Activated CD4-positive, alpha-beta T cell treated with anti-CD3 and anti-CD28 coated beads for 4 hours (primary cell): ENCODE measurements at places on chromosomes 7 and 10.

GRCh38 chr7:43697690-43698089 is 31.6 kb downstream of the COA1 start:
- DNase-seq: no peak

DNA sequence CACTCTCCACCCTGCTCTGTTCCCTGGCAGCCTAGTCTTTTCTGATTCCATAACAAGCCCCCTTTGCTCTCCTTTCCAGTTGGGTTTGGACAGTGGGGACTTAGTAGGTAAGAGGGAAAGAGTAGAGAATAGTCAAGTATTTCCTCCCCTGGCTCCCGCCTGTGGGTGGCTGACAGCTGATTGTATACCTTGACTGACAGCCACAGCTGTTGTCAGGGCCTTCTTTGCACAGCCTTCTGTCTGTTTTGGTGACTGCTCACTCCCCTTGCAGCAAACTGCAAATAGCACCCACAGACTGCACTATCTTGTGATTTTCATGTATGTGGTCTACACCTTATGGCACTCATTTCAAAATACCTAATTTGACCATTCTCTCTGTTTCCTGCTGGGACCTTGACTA is 486.3 kb downstream of the ACTR3B start:
- DNase-seq: no peak

DNA sequence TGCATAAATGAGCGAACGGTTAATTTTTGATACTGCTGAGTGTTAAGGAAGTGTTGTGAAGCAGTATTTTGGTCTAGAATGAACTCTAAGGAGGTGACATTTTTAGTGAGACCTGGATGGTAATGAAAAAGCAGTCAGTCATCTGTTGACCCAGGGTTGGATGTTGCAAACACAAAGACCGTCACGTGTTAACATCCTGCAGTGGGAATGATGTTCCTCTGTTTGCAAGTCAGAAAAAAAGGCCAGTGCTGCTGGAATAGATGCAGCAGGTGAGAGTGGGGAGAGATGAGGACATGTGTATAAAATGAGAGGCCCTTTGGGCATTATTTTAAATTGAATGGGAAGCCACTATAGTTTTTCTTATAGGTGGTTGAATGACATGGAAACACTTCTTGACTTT is 39.3 kb downstream of the INSYN2A start:
- DNase-seq: no peak

- peak; percentile 48 for DNase-seq
These were observed 25.5 kb downstream of the VOPP1 start for GRCh38 chr7:55546814-55547213.

DNA sequence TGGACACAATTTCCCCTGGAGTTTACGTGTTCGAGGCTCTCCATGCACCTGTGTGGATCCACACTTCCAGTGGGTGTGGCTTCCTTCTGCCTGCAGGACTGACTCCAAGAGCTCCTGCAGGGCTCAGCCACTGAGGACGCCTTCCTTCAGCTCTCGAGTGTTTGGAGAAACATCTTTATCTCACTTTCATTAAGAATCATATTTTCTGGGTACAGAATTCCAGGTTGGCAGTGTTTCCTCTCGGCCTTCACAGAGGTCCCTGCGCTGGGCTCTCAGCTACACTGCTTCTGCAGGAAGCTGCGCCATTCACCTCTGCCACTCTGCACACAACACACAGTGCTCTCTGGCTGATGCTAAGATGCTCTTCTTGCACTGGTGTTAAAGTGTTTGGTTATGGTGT is 69.9 kb upstream of the NKX6-2 start:
- DNase-seq: no peak

GRCh38 chr7:104358446-104359132 is 30.2 kb downstream of the LHFPL3 start:
- no peak for DNase-seq

DNA sequence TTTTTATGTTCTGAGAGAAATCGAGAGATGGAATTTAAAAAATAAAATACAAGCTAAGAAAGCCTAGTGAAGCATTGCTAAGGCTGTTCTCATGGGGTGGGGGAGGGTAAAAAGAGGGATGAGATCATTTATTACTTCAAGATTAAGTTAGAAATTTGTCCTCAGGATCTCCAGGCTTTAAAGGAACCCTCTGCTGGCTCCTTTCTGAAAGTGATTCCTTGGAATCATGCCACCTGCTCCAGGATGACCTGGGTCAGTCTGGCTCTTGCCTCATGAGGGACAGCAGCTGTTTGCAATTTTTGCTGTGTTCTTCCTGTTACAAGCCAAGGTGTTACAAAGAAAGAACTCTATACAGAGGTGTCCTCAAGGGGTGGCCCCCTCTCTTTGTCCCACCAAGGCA is 69.8 kb downstream of the CDK1 start:
- no peak for DNase-seq
